ENCODE measurements at places on chromosomes 13 and 19.

DNA sequence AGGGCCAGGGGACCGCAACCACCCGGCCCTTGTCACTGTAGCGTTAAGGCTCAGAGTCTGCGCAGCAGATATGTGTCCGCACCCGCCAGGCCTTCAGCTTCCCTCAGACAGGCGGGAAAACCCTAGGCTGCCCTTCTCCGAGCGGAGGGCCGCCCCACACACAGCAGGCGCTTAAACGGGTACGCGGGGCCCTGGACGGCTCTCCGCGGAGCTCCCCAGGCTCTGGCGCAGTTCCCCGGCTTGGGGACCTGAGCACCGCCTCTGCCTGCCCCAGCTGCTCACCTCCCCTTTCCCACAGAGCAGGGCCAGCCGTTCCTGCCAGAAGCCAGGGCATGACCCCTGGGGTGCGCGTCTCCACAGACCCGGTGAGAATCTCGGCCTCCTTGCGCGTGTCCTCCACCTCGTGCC, 593 bp downstream of the ZNF135 start:
- DNase-seq = no peak

DNA sequence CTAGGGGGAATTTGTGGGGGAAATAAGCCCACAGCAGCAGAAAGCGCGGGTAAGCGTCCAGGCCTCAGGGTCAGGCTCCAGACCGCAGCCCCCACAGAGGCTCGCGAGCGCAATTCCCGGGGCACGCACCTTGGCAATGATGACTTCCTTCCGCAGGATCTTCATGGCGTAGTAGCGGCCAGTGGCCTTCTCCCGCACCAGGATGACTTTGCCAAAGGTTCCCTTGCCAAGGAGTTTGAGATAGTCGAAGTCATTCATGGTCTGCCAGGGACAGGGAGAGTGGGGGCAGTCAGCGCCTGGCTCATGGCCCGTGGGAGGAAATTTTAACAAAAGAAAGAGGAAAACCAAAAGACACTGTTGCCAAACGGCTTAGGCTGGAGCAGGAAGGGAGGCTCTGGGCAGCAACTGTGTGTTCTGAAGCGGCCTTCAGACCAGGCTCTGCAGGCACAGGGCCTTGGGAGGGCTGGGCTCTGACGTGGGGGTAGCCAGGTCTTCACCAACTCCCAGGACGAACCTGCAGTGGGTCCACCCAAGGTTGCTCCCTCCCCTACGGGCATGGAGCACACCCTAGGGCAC, 15.4 kb upstream of the CCNP start:
- no peak for DNase-seq

GRCh38 chr19:35776102-35776788, 881 bp downstream of the ARHGAP33 start:
- peak; percentile 29 for DNase-seq

- DNase-seq = no peak
These were observed 16.5 kb downstream of the AP2S1 start for GRCh38 chr19:46834121-46834520.

DNA sequence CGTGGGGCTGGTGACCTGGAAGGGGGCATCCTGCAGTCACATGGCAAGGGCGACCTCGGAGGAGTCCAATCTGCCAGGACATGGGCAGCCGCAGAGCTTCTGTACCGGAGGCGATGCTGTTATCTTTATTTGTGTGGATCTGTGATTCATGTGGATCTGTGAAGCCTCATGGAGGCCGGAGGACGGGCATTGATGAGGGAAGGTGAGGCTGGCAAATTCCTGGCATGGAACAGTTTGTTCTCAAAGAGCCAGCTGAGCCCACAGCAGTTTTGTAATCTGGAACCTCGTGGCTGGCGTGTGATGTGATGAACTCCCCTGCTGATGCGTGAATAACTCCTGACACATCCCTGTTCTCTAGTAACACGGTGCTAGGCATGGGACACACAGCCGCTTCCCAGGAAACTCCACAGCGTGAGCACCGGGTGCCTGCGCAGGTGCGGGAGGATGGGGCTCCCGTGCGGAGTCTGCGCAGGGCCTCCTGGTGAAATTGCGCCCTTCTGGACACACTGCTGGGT, 40.4 kb downstream of the ATP11A start:
- no peak for DNase-seq

GRCh38 chr13:94389604-94390351, 89.7 kb downstream of the DCT start:
- no peak for DNase-seq

GRCh38 chr13:50692396-50692915, 151.0 kb downstream of the DLEU7 start:
- DNase-seq = no peak

Measured in Caco-2 (cell line).